ENCODE measurements at places on chromosomes 6 and 20. TPM values are rescaled to one million over a fixed set of nuclear protein-coding genes. Genes with fewer than 3 reads are reported as not detected.

DNA sequence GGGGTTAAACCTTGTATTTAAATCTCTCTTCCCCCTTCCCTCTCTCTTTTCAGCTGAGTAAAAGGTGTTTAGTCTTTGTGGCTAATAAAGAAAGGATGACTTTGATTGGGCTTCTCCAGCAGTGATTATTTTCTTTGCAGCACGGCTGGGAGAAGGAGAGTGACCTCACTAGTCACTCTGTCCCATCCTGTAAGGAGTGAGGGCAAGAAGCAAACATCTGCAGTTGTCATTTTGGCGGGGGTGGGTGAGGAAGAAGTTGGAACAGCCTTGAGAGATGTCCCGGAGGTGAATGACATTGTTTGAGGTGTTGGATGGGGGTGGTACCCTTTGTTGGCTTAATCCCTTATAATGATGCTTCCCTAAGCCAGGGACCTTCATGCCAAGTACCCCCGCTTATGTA lies 223.6 kb downstream of the EYA2 start:
- DNase-seq: no peak

- DNase-seq: no peak
Observed at GRCh38 chr6:157228426-157229131, 94.7 kb downstream of the TMEM242 start.

GRCh38 chr6:149445573-149445972 lies 39.2 kb downstream of the ZC3H12D start:
- DNase-seq: no peak

GRCh38 chr6:90202156-90202555 lies 94.5 kb downstream of the BACH2 start:
- DNase-seq: no peak

GRCh38 chr6:44264154-44265006 lies 971 bp downstream of the NFKBIE start:
- DNase-seq: no peak

DNA sequence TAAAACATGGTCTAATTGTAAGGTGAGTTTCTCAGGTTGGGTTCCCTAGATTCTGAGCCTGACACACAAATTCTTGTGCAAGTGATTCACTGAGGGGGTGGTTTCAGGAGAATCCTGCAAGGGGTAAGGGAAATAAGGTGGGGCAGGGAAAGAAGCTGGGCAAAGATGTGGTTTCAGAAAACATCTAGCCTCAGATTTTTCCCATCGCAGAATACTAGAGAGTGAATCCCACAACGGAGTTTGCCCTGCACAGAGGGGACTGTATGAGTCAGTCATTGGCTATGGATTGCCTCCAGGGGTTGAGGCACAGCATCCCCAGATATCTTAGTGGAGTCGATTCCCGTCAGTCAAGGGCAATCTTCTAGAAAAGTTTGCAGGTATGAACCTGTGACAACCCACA lies 65.2 kb downstream of the PRL start:
- no peak for DNase-seq

DNA sequence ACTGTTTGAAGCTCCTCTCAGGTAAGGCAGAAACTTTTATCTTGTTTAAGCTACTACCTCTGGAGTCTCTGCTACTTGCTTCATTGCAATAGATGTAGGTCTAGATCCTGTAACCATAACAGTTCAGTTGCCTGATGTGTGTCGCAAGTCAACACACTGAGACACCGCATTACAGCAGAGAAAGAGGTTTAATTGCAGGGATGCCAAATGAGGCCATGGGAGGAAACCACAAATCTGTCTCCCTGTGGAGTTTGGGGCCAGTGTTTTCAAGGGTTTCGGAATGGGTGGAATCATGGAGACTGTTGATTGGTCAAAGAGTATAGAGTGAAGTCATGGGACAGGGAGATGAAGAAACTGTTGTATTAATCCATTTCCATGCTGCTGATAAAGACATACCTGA lies 57.1 kb upstream of the RBM24 start:
- no peak for DNase-seq

- DNase-seq: no peak
Observed at GRCh38 chr20:52899041-52899608, 73.0 kb upstream of the TSHZ2 start.

- no peak for DNase-seq
Observed at GRCh38 chr6:158765499-158766068, 53.6 kb downstream of the EZR start.

DNA sequence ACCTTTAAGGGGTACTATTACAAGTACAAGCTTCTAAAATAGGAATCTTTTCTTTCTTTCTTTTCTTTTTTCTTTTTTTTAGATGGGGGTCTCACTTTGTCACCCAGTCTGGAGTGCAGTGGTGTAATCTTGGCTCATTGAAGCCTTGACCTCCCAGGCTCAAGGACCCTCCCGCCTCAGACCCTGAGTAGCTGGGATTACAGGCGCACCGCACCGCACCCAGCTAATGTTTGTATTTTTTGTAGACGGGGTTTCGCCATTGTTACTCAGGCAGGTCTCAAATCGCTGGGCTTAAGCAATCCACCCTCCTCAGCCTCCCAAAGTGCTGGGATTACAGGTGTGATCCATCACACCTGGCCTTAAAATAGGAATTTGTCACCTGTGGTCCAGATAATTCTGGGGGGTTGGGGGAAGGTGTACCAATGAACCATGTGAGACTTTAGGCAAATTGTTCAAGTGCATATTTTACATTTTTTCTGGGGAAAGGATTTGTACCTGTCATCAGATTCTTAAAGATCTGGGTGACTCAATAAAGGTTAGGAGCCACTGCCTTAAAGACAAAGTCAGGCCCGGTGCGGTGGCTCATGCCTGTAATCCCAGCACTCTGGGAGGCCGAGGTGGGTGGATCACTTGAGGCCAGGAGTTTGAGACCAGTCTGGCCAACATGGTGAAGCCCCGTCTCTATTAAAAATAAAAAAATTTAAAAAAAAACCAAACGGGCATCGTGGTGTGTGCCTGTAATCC lies 19.7 kb upstream of the SYNJ2 start:
- no peak for DNase-seq

DNA sequence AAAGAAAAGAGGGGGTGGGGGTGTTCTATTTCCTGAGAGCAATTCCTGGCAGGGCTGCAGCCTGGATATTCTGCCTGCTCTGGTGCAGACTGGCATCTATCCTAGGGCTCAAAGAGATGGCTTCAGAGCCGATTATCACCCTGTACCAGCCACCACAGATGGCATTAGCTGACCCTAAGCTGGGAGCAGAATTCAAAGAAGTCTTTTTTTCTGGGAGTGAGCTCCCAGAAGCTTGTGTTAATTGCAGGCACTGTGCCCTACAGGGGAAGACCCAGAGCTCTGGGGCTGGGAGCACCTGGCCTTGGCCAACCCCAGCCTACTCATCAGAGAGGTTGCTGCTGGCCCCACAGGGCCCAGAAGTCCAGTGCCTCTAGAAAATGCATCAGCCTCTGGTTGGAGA lies 85.9 kb downstream of the PXDC1 start:
- no peak for DNase-seq

- no peak for DNase-seq
Observed at GRCh38 chr6:3379482-3380060, 77.3 kb downstream of the SLC22A23 start.

DNA sequence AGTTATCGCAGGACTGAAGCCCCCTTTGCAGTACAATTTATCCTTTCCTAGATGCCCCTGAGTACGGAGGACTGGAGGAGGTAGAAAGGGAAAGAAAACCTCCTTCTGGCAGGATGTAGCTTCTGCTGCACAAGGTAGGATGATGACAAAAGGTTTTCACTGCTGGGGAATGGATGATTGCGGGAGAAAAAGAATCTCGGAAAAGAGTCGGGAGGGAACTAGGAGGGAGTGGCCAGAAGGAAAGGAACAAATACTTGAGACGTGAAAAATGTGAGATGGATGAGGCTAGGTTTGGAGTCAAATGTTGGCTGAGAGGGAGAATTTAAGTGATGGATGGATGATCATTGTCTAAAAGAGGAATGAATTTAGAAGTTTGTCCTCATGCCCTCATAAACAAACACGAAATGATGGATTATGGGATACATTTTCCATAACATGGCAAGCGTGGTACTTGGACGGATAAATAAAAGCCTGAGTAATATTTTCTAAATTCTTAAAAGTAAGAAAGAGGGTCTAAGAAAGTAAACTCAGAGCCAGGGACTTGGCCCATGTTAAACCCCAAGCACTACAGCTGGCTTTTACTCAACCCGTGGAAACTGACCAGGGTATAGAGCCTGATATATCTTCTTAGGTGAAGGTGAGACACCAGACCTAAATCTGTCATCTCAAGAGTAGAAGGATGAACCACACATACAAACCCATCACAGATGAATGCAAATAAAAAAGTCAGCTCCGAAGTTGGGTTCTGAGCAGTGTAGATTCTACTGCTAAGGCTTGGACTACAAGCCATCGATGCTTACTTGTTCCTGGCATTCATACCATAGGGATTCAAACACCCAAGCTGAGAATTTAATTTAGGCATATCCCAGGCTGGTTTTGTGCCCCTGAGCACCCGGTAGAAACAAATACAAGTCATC lies 72.4 kb downstream of the HFE start:
- DNase-seq: no peak

- no peak for DNase-seq
Observed at GRCh38 chr20:40502576-40502975, 186.5 kb downstream of the MAFB start.

DNA sequence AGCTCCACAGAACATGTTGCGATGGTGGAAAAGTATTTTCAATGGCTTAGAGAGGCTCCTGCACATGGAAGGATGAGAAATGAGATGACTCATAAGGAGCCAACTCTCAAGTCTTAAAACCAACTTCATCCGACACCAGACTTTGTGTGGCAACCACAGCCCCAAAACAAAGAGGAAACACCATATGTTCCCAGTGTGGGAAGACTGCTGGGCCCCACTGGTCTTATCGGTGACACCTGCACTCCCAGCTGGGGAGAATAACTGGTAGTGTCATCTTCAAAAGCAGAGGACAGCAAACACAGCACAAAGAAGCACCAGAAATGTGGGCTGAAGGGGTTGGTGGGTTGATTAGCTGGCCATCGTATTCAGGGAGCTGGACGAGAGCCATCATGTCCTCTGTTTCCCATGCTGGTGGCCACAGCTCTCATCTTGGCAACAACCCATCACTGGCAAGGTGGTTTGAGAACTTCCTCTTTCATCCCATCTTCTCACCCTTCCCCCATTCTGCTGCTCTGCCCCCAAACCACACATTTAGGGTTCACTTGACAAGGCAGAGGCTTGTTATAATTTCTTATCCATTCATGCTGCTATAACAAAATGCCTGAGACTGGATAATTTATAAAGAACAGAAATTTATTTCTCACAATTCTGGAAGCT lies 46.0 kb upstream of the TASP1 start:
- no peak for DNase-seq

DNA sequence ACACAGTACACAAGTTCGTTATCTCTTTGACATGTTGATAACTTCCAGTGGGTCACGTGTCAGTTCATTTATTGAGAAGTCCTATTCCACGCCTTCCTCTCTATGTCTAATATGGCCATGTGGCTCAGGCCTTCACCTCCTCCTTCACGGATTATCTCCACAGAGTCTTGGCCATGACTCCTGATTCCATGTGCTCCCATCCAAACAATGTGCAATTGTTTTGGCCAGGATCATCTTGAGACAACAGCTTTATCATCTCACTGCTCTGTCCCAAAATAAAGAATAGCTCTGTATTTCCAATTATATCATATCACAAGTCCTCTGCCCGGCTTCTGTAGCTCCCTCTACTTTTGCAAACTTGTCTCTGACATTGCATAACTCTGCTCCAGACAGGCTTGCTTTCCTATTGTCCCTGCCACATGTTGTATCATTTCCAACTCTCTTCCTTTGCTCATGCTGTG lies 11.1 kb upstream of the TXNDC5 start:
- DNase-seq: no peak

DNA sequence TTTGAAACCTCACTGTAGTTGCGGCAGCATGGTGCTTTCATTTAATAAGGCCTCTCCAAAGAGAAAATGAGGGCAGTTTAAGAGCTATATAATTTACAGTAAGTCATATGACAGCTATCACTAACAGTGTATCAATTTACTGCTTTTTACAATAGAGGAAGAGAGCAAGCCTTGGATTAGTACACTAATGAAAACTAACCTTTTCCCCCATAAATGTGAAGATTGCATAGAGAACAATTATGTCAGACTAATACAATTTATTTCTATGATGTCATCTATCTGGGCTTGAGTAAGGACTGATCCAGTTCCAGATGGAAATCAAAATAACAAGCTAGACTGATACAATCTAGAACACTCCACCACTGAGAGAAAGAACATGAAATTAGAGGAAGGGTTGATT lies 78.1 kb upstream of the FAM83B start:
- DNase-seq: no peak

GRCh38 chr20:11520596-11520995 lies 397.1 kb upstream of the BTBD3 start:
- no peak for DNase-seq

The SEL1L2 gene
- not detected for polyA plus RNA-seq

The HLA-DQA1 gene
- polyA plus RNA-seq: 3.9 TPM

The TBX18 gene
- 7.8 TPM for polyA plus RNA-seq

The GUCA1A gene
- 0.11 TPM for polyA plus RNA-seq

The HDGFL1 gene
- polyA plus RNA-seq: not detected

The CCN5 gene
- 0.10 TPM for polyA plus RNA-seq

The BCL2L1 gene
- 81.5 TPM for polyA plus RNA-seq

The KIF25 gene
- 0.96 TPM for polyA plus RNA-seq

The GPX5 gene
- polyA plus RNA-seq: not detected

Data from left renal cortex interstitium (tissue), 4 donors.